Chondrocyte (in vitro differentiated cells): ENCODE measurements at places on chromosomes 11 and 22. TPM values are rescaled to one million over a fixed set of nuclear protein-coding genes. Genes with fewer than 3 reads are reported as not detected.

Gene OR56A3
- not detected in 3 replicates for total RNA-seq

Gene PKNOX2
- 34.0 to 74.0 TPM (median 34.9 TPM) in 3 replicates for total RNA-seq

Gene CECR2
- 0.15 to 0.20 TPM in 2 of 3 replicates, not detected in the other for total RNA-seq

GRCh38 chr22:25555586-25555985 lies 8.9 kb upstream of the GRK3 start:
- H3K4me3 ChIP-seq = no peak overlapping the region
- no peaks in the 10 kb centered on the region for H3K27me3 ChIP-seq
- H3K4me1 ChIP-seq = no peaks in the 10 kb centered on the region
- no peak overlapping the region for H3K27ac ChIP-seq
- DNase-seq = no peak

DNA sequence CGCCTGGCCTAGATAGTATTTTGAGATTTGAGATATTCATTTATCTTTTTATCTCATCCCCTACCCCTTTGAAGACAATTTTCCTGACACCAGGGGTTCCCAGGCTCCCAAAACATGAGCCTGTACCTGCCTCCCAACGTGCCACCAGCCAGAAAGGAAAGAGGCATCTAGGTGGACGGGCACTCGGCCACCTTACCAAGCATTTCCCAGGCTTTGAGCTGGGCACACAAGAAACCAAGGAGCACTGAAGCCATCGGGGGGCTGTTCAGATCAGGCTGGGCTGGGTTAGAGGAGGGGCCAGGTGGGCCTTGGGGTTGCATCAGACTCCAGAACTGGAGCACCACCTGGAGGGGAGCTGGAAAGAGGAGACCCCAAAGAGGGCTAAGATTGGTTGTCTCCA lies 28.5 kb upstream of the BAIAP2L2 start:
- H3K27me3 ChIP-seq = no peaks in the 10 kb centered on the region
- no peak overlapping the region for H3K27ac ChIP-seq
- H3K36me3 ChIP-seq = peaks cover 2% of the 10 kb centered on the region
- peaks cover 10% of the 10 kb centered on the region for H3K4me1 ChIP-seq
- DNase-seq = no peak
- no peak overlapping the region for H3K4me3 ChIP-seq

GRCh38 chr11:7690648-7691047 lies 15.6 kb downstream of the OVCH2 start:
- no peak overlapping the region for H3K4me3 ChIP-seq
- DNase-seq = no peak
- no peak overlapping the region for H3K27ac ChIP-seq
- no peaks in the 10 kb centered on the region for H3K36me3 ChIP-seq
